ENCODE measurements at places on chromosomes 3 and 15. TPM values are rescaled to one million over a fixed set of nuclear protein-coding genes. Genes with fewer than 3 reads are reported as not detected.

Gene BCL2A1
- not detected for total RNA-seq

GRCh38 chr15:89098281-89098680 is 10.0 kb downstream of the ABHD2 start:
- DNase-seq, result no peak
- H3K36me3 ChIP-seq, result no peaks in the 10 kb centered on the region
- no peak overlapping the region for H3K4me3 ChIP-seq
- peak overlapping the region; percentile 69 for H3K27ac ChIP-seq

DNA sequence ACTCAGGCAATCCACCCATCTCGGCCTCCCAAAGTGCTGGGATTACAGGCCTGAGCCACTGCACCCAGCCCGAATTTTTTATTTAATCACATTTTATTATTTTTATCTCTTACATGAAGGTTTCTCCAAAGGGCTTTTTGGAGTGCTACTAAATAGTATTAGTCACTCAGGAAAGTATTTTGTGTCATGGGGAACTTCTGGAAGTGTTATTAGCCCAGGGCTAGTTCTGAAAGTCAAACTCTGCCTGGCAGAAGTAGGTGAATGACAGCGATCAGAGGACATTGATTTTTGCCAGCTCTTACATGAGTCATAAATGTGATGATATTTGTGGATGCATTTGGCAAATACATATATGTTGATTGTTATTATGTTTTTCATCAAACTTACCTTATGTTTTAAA is 48.7 kb downstream of the ZPLD1 start:
- peaks cover 14% of the 10 kb centered on the region for H3K27me3 ChIP-seq
- H3K36me3 ChIP-seq, result no peaks in the 10 kb centered on the region
- no peaks in the 10 kb centered on the region for H3K4me1 ChIP-seq
- H3K27ac ChIP-seq, result no peak overlapping the region

DNA sequence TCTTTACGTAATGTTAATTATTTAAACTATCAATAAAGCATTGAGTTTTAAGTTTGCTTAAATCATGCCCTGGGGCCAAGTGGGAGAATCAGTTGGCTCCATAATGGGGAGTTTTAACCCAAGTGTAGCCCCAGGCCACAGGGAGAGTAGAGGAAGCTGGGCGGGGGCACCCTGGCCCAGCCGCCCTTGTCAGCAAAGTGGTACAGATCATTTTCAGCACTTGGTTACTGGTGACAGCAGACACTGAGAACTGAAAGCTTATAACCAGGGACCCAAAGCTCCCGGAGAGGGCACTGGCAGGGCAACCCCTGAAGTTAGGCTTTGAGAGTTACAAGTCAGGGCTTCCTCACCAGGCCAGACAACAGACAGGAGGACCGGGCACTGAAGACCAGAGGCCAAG is 90.6 kb downstream of the SEMA5B start:
- H3K27ac ChIP-seq, result no peak overlapping the region
- DNase-seq, result no peak
- H3K27me3 ChIP-seq, result peaks cover 11% of the 10 kb centered on the region
- peaks cover 19% of the 10 kb centered on the region for H3K36me3 ChIP-seq
- H3K4me3 ChIP-seq, result no peak overlapping the region

Measured in chondrocyte (in vitro differentiated cells).